Stimulated activated CD4-positive, alpha-beta T cell treated with anti-CD3 and anti-CD28 coated beads, TNF-alpha, amount 100 ng/mL, for 24 hours (primary cell): ENCODE measurements at places on chromosomes 11 and 22.

- DNase-seq, result peak; percentile 18
These were observed 8.5 kb upstream of the CHRDL2 start for GRCh38 chr11:74739546-74740270.

DNA sequence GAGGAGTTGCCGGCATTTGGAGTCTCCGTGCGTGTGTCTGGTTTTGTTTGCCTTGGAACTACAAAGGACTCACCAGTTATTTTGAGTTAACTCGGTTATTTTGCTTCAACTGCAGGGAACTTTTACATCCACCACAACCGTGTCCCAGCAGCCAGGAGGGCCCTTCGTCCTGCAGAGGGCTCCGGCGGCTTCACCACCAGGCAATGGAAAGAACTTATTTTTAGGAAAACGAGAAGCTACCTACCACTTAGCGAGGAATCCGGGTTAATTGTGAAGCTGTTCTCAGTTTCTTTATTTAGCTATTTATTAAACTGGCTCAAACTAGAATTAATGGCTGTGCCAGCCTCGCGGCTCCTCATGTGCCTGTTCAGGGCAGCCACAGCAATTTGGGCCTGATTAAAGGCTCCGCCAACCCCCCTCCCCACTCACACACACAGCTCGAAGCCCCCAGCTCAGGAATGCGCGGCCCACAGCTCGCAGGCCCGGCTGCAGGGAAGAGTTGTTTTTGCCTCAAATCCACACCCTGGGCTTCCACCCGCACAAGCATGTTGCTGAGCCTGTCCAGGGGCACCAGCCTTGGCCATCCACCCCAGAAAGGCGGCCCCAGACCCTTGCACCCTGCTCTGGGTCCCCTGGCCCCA, 55.9 kb upstream of the FGF3 start:
- DNase-seq, result no peak

DNA sequence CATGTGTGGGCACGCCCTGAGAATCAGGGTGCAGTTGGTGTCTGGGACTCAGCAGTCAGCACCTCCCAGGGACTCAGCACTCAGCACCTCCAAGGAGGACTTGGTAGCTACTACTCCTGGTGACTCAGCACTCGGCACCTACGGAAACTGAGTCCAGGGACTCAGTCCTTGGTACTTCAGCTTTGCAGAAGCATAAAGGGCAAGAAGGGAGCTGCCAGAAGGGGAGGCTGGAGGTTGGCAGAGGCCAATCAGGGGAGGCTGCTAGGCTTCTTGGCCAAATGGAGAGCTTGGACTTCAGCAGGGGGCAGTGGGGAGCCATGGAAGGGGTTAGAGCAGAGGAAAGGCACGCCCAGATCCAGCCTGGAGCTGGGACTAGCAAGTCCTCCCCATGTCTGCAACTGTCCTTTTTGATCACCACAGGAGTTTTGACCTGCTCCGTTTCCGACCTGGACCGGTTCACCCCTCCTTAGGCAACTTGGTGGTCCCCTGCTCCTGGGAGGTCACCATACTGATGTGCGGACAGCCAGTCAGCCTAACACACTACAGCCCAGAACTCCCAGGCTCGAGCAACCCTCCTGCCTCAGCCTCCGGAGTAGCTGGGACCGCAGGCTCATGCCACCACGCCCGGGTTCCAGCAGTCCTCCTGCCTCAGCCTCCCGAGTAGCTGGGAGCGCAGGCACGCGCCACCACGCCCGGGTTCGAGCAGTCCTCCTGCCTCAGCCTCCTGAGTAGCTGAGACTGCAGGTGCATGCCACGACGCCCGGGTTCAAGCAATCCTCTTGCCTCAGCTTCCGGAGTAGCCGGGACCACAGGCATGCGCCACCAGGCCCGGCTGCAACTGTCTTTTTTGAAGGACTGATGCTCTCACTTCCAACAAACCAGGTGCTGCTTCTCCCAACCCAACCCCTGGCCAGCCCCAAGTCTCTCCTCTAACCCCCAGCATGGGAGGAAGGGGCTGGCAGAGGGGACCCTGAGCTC, 1.5 kb downstream of the ANO9 start:
- no peak for DNase-seq

- no peak for DNase-seq
These were observed 56.0 kb downstream of the USP35 start for GRCh38 chr11:78244546-78245255.

- DNase-seq, result no peak
These were observed 868.6 kb downstream of the METTL15 start for GRCh38 chr11:28976801-28977145.

DNA sequence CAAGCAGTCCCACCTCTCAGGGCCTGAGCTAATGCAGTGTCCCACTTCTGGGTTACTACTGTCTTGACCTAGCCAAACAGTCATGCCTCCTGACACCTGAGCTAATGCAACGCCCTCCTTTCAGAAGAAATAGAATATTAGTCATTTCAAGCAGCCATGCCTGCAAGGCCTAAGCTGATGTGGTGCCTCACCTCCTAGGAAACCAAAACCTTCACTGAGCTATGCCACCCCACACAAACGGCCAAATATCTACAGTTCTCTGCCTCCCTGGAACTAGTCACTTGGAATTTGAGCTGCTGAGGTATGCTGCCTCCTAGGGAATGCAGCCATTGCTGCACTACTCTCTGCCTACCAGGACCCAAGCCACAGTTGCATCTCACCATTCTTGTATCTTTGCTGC, 8.3 kb upstream of the MS4A6E start:
- DNase-seq, result no peak

DNA sequence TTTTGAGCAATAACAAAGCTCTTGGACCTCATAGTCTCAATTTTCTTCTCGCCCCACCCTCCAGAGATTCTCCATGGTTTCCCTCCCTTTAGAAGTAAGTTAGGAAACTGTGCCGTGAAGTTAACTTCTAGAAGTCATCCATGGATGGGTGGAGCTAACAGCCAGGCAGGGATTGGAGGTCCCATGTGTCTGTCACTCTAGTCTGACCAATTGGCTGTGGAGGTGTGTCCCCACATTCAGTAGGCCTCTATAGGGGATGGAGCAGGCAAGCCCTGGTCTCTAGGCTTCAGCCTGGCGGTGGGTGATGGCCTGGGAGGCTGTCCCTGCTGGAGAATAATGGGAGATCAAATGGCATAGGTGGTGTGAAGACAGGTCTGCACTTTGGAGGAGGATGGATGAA, 50.7 kb downstream of the TP53I11 start:
- peak; percentile 43 for DNase-seq

GRCh38 chr22:46212195-46212594, 37.9 kb downstream of the CDPF1 start:
- no peak for DNase-seq

GRCh38 chr11:68524213-68524612, 63.7 kb downstream of the PPP6R3 start:
- DNase-seq, result no peak

- no peak for DNase-seq
These were observed 14.2 kb upstream of the CSRP3 start for GRCh38 chr11:19216021-19216420.

DNA sequence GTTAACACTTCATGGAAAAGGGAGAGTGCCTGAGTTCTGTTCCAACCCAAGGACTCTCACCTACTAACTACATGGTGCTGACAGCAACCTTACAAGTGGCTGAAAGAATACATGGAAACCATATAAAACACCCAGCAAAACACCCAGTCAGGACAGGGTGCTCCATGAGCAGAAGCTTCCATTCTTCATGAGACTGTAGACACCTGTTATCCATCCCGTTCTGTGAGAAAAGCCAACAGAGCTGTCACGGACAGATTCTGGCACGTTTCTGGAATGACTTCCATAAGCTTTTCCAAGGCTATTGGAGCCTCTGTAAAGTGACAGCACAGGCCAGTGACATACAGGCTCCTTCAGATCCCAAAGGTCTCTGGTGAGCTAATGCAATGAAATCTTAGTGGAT, 23.2 kb downstream of the PRR14L start:
- DNase-seq, result no peak

- DNase-seq, result no peak
These were observed 35.1 kb downstream of the FBLN1 start for GRCh38 chr22:45537734-45538181.
